CD4-positive, alpha-beta T cell treated with Interleukin-4 for 4 hours (primary cell): ENCODE measurements at places on chromosomes 4 and X.

GRCh38 chrX:45630078-45630477, 429.4 kb upstream of the DIPK2B start:
- DNase-seq, result no peak

GRCh38 chr4:163157157-163157556, 9.5 kb downstream of the NAF1 start:
- no peak for DNase-seq

DNA sequence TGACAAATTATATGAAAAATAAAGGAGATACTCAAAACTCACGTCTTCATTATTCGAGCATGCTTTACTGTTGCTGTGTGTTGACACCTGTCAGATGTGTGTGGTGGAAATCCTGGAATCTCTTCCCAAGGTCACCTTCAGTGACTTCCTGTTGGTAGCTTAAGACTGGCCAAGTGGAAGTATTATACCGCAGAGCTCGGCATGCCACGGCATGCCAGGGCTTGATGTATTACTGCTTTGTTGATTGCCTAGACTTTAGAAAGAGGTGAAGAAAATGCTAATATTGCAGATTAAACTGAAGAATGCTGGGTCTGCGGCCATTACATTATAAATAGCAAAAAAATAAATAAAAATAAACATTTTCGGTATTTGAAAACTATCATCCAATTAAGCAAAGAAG, 4.6 kb downstream of the TREX2 start:
- DNase-seq, result no peak

- no peak for DNase-seq
These were observed 608.6 kb downstream of the KLHL13 start for GRCh38 chrX:117508021-117508420.

DNA sequence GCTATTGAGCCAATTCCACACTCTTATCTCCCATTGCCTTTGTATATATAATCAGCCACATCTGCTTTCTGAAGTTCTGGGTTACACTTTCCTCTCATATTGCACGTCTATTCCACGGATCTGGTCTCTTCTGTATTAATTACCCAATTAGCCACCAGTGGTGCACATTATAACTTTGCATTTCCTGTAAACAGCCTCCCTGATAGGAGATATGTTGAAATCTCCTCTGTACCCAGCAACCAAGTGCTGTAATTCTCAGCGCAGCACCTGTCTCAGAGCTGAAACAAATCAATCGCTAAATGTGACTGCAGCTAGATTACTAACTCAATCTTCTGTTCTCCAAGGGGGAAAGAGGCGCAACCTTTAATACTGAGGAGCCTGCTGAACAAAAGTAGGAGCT, 326.4 kb downstream of the SLITRK2 start:
- no peak for DNase-seq

GRCh38 chr4:26647523-26648224, 63.8 kb downstream of the TBC1D19 start:
- DNase-seq, result no peak
